Stimulated activated naive CD4-positive, alpha-beta T cell (primary cell): ENCODE measurements at places on chromosomes 1 and 21.

GRCh38 chr21:38753557-38753971, 52.2 kb upstream of the ETS2 start:
- DNase-seq = no peak

- DNase-seq = no peak
Measured at GRCh38 chr1:24491577-24492360, 10.9 kb upstream of the RCAN3 start.

GRCh38 chr1:10665930-10666850, 130.3 kb downstream of the CASZ1 start:
- DNase-seq = no peak

DNA sequence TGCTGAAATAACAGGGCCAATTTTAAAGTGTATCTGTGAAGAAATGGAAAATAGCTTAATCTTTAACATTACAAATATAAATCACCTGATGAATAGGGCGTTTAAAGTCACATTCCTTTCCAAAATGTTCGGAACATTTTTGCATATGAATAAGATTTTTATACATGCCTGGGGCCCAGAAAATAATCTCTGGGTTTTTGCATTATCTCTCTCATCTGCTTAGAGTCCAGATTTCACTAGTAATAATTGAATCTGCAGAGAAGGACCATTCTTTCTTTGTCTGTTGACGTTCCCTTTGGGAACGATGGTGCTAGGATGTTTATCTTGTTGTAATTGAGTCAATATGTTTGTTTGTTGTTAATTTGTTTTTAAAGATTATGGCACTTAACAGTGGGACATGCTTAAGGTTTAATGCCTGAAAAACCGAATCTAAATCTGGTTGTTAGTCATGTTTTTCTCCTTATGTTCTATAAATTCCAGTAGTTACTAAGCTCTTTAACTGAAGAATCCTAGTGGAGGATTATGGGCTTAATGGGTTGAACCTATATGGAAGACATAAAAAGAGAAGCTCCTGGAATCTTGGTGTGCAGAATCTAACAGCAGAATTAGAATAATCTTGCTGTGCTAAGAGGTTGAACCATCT, 140.6 kb downstream of the VPS13D start:
- no peak for DNase-seq

DNA sequence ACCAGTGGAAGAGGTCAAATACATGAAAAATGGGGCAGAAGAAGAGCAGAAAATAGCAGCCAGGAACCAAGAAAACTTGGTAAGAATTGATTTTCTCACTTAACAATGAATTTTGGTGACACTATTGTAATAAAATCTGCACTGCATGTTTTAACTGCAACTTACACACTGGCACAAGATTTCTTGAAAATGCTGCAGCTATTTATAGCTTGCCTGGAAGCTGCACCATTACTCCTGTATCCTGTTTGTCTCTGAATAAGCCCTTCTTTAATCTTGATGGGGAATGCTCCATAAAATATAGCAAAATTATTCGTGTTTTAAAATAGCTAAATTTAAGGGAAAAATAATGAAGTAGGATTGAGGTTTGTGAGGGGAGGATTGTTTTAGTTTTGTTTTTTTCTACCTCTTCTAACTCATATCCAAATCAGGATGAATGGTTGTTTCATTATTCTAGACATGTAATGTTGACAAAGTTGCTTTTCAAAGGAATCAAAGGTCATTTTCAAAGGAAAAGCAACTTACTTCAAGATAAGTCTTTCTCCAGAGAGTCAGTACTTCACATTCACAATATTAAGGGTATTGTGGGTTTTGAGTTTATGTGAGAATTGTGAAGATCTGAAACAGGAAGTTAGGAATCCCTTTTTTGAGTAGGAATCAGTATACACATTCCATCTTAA, 120.9 kb downstream of the C1orf21 start:
- DNase-seq = no peak

DNA sequence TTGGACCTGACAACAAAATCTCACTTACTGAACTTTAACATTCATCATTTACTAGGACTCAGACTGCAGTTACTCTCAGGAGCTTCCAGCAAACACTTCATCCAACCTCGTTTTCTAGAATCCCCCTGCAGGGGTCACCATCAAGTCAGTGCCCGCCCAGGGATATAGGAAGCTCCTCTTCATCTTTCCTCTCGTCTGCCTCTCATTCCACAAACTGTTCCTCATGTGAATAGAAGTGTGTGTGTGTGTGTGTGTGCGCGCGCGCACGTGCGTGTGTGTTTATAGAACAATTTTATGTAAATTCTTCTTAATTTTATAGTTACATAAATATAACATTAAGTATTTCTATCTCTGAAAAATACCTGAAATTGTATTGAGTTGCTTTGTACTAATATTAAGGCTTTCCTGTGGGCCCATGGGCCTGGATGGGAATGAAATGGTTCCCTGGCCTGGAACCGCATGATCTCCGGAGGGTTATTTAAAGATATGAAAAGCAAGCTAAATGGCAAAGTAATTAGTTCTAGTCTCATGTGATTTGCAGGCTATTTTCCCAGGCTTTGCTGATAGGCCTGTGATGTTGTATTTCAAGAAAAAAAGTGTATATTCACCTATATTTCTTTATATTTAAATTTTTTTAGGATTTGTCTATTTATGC, 21.7 kb upstream of the ABCD3 start:
- no peak for DNase-seq

DNA sequence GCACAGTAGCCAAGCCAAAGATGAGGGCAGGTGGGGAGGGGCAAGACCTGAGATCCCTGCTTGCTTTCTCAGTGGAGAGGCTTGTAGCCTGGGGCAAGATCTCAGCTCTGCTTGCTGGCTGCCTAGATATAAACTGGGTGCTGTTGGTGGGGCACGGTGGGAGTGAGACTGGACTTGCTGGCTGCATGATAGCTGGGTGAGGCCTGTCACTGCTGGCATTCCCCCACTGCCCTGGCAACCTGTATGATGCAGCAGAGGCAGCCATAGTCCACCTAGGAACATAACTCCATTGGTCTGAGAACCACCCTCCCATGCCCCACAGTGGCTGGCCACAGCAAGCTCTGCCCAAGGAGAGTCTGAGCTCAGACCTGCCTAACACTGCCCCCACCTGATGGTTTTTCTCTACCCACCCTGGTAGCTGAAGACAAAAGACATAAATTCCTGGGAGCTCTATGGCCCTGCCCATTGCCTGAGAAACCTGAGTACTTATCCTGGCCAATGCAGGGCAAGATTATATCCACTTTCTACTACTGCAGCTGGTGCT, 261.9 kb upstream of the DEPDC1 start:
- no peak for DNase-seq

GRCh38 chr1:168260393-168260792, 20.3 kb upstream of the TBX19 start:
- DNase-seq = no peak

- no peak for DNase-seq
Measured at GRCh38 chr1:11799099-11799498, 6.7 kb downstream of the MTHFR start.

GRCh38 chr1:42932442-42932941, 26.2 kb downstream of the SLC2A1 start:
- DNase-seq = no peak
